ENCODE measurements at places on chromosomes 7 and 10.

- no peak for DNase-seq
Observed at GRCh38 chr7:156639426-156640256, 933 bp upstream of the RNF32 start.

DNA sequence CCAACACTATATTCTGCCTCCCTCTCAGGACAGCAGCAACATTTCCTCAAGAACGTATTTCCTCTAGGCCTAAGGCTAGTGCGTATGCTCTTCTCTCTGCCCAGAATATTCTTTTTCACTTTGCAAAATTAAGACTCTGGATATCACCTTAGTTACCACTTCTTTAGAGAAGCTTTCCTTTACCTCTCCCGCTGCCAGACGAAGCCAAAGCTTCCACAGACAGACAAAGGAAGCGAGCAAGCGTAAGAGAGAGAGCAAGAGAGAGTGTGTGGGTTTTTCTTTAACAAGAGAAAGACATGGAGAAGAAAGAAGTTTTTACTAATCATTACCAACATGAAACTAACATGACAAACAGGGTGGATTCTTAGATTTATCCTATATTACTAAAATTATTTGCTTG is 64.1 kb downstream of the P4HA1 start:
- no peak for DNase-seq

DNA sequence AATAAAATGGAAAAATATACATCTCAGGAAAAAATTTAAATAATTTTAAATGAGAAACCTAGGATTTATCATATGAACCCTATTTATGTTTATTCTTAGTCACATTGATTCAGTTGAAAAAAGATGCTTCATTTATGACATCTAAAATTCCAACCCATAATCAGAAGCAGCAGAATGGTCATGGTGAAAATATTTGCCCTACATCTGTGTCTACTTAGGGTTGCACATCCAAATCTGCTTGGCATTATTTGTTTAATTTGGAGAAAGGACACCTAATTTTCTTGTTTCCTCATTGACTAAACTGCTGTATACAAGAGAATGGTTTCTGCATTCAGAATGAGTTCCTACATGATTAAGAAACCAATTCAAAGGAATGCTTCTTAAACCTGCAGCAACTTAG is 72.9 kb upstream of the SKAP2 start:
- DNase-seq, result no peak

DNA sequence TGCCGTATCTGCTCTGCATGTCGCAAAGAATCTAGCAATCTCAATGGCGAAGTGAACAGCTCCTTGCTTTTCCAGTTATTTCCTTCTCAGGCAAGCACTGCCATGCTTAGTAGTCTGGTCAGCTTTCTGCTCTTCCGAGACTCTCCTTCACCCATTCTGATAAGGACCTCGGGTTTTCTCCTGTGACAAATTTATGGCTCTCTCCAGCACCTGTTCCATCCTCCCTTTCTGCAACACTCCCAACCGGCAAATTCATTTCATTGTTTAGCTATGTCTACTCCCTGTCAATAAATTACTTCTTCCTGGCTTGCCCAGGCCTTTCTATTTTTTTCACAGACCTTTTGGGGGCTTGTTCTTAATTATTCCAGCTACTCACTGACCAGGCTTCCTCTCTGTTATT is 252.6 kb downstream of the SORCS3 start:
- no peak for DNase-seq

GRCh38 chr7:81707966-81708365 is 61.9 kb downstream of the HGF start:
- DNase-seq, result no peak

- DNase-seq, result no peak
Observed at GRCh38 chr7:82414389-82414788, 29.2 kb downstream of the CACNA2D1 start.
